ENCODE measurements at places on chromosomes 3 and 15.

GRCh38 chr15:89168316-89168833, 53.0 kb downstream of the RLBP1 start:
- DNase-seq: no peak

- DNase-seq: no peak
These were observed 75.4 kb upstream of the RGMA start for GRCh38 chr15:93164409-93164808.

GRCh38 chr3:44363591-44363990, 25.0 kb downstream of the TCAIM start:
- no peak for DNase-seq

GRCh38 chr3:40313975-40314860, 4.7 kb downstream of the EIF1B start:
- DNase-seq: no peak

GRCh38 chr15:83174891-83175290, 32.7 kb downstream of the HDGFL3 start:
- DNase-seq: no peak

DNA sequence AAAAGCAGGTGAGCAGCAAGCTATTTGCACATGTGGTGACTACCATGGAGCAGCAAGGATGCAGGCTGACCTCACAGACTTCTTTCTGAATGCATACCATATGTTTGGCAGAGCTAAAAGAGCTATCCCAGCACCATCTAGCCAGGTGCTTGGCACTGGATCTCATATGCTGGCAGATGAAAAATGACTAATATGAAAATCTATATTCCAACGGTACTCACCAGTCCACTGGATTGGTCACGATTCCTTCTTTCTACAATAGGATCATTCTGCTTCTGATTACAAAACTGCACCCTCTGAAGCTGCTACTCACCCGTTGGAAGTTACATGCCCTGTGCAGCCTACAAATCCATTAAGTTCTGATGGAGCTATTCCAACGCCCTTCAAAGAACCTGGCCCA, 714.3 kb upstream of the CFAP20DC start:
- DNase-seq: no peak

- no peak for DNase-seq
These were observed 261.0 kb downstream of the SHQ1 start for GRCh38 chr3:72587282-72587681.

DNA sequence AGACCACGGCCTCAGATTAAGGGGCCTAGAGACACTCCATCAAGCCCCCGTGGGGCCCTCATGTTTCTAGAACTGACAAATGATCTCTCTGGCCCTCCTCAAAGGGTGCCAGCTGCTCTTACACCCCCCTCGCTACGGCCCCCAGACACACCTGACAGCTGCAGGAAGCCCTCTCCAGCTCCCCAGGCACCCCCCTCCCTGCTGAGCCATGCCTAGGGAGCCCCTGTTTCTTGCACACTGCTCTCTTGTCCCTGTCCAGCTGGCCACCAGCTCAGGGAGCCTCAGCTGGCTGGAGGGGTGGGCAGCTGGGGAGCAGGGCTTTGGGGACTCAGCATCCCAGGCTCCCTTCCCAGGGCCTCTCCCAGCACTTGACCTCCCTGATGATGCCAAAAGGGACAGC, 14.8 kb downstream of the TNK2 start:
- DNase-seq: no peak

- peak; percentile 8 for DNase-seq
These were observed 78.3 kb upstream of the CDIN1 start for GRCh38 chr15:36501063-36501678.

GRCh38 chr3:189297932-189298331, 126.2 kb downstream of the TPRG1 start:
- no peak for DNase-seq

DNA sequence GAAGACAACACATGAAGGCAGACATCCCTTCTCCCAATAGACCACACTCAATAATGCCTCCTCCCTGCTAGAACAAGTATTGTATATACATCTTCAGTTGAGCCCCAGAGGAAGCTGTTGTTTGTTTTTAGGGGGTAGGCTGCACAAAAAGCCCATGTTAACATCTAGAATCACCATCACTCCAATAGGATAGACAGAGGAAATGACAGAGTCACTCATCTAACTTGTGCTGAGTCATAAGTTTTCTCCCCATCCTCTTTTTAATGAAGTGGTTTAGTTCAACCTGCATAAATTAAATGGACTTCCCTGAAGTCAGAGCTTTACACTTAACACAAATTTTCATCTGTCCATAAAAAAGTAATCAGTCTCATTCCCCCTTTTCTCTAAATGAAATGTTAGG, 122.9 kb upstream of the SPATA12 start:
- no peak for DNase-seq

- DNase-seq: peak; percentile 77
These were observed at the start of gene RPLP1 for GRCh38 chr15:69452692-69453521. RPLP1 (plus strand) TSS chr15:69452818; CDS start chr15:69452949, 131 bp downstream.

DNA sequence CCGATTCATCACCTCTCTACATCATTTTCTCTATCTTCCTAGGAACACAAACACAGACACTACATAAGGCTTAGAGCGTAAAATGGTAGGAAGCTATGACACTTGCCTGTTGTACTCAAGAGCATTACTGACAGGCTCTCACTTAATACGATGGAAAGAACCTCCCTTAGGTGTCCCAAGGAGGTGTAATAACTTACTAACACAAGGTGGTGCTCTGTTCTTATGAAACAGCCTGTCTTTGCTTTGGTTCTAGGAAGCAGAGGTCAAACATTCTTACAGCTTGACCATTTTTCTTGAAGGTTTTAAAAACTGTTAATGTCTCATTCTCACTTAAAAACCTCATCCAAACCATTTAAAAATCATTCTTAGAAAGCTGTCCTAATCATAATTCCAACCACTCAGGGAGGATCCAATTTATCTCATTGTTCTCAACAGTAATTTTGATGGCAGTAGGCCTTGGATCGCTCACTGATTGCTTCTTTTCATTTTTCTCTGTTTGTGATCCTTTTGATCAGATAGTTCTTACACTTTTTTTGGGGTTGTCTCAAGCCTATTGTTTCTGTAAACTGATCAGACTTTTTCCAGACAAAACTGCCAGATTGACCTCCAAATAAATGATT, 317.8 kb upstream of the AGTR1 start:
- no peak for DNase-seq

- no peak for DNase-seq
These were observed 39.7 kb upstream of the VEPH1 start for GRCh38 chr3:157542711-157543500.
